ENCODE measurements at places on chromosomes 6 and 20.

- DNase-seq: no peak
Measured at GRCh38 chr6:21420146-21420878, 173.2 kb upstream of the SOX4 start.

DNA sequence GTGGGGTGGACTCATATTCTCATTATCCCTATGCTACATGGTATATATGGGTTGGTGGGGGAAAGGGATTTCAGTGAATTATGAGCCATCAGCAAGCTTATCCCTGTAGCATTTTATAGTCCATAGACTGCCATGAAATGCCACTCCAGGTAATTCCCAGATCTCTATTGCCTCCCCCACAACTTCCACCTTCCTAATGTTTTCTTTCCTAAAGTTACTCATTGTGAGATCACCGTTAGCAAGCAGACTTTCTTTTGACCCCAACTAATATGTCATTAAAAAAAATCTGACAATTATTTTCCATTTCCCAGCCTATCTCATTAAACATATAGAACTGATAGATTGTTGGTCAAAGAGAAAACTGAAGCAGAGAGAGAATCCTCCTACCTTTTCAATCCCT is 40.7 kb upstream of the TBX18 start:
- DNase-seq: no peak

DNA sequence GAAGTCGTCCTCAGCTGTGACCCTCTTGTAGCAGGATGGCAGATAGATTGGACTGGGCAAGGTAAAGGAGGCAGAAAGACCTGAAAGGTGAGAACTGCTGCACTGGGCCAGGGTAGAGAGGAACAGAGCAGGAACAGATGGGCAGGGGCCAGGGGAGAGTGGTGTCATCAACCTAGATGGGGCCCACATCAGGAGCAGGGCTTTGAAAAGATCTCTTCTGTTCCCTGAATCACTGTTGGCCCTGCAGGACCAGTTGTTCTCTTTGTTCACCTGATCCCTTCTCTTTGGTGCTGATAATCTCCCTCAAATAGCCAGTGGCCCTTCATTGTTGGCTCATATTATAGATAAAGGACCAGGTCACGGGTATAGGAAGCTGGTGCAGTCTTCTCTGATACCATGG is 59.9 kb downstream of the DTD1 start:
- no peak for DNase-seq

GRCh38 chr20:48451401-48451800 is 376.4 kb downstream of the PREX1 start:
- DNase-seq: no peak

GRCh38 chr6:49733680-49734079 is 10.5 kb downstream of the CRISP3 start:
- DNase-seq: no peak

GRCh38 chr20:11120431-11120830 is 446.6 kb upstream of the JAG1 start:
- no peak for DNase-seq

- no peak for DNase-seq
Measured at GRCh38 chr6:37607944-37608343, 89.7 kb downstream of the MDGA1 start.

DNA sequence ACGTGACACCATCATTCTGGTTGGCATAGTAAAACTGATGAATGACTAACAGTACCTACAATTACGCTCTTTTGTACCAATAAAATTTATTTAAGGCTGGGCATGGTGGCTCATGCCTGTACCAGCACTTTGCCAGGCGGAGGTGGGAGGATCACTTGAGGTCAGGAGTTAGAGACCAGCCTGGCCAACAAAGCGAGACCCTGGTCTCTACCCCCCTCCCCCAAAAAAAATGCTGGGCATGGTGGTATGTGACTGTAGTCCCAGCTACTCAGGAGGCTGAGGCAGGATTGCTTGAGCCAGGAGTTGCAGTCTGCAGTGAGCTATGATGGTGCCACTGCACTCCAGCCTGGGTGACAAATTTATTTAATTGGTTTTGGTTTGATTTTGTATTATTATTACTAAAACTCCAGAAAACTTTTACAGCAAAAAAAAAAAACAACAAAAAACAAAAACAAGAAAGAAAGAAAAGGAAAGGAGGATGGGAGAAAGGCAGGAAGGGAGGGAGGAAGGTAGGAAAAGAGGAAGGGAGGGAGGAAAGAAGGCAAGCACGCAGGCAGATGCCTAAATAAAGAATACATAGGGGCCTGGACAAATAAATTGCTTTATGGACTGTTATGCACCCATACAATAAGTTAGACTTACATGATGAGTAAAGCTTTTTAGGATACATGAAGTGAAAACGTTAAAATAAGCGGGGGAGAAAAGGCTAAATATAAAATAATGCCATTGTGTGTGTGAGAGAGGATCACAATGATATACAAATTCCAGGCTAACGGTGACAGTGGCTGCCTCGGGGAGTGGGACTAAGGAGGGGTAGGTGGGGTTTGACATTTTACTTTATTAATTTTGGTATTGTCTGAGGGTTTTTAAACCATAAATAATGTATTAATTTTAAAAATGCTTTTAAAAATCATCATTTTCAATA is 682 bp upstream of the ZSCAN9 start:
- no peak for DNase-seq

DNA sequence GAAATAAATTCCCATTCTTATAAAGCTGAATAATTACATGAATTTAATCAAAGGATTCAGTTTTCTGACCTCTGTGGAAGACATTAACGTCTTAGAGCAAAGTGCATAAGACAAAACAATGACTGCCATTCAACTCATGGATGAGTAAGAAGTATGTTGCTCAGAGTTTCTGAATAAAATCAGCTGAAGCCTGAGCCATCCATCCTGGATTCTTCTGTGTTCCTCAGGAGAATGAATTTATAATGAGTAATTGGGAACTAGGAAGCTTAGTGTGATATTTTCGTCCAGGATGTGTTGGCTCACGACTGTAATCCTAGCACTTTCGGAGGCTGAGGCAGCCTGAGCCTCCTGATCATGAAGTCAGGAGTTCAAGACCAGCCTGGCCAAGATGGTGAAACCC is 62.8 kb downstream of the PERP start:
- DNase-seq: no peak

GRCh38 chr6:12138381-12138780 is 126.3 kb downstream of the HIVEP1 start:
- DNase-seq: no peak

DNA sequence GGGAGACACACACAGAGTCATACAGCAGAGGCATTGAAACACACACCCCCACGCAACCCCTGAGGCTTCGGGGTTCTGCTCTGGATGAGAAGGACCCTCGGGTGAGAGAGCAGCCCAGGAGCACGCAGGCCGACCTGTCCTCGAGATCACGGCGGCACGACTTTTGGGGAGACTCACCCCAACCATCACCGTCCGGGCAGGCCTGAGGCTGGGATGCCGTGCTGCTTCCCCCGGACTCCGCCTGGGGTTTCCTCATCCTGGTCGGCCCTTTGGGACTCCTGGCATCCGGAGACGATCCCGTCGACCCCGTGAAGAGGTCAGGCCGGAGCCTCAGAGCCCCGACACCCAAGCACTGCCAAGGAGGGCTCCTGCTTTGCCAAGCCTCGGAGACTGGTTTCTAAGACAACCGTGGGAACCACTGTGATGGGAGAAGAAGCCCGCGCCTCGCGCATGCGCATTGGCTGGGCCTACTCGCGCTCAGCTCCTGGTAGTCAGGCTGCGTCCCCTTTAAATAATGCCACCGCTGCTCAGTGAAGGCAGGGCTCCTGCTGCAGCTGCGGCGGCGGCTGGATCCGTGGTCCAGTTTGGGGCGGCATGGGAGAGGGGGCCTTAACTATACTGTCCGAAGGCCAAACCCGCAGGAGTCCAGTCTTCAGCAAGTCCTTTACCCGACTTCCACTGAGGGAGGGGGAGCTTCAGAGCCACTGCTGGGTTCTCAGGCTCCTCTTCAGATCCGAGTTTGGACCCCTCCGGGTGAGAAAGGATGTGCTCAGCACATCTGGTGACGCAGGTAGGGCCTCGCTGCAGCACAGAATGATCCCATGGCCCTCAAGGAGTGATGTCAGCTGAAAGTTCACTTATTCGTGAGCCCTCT is 171.4 kb upstream of the ZNF337 start:
- peak; percentile 17 for DNase-seq

GRCh38 chr6:105859457-105859856 is 226.7 kb upstream of the PRDM1 start:
- no peak for DNase-seq

- DNase-seq: no peak
Measured at GRCh38 chr6:166946125-166946524, 10.2 kb downstream of the RNASET2 start.

DNA sequence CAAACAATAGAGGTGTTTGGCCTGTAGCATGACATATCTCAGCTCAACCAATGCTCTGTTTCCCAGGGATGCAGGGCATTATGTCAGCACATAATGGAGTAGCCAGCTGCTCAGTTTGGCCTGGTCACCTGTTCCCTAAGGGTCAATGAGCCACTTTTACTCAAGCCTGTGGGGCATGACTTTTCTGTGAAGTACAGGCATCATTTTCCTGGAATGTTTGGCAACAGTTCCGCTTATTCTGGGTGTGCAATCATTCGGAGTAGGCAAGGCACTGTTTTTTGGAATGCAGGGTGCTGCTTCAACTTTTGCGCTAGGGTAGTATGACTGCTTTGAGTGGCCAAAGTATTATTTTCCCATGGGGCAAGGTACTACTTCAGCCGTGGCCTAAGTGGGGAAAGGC is 665.4 kb downstream of the EPHA7 start:
- DNase-seq: no peak

DNA sequence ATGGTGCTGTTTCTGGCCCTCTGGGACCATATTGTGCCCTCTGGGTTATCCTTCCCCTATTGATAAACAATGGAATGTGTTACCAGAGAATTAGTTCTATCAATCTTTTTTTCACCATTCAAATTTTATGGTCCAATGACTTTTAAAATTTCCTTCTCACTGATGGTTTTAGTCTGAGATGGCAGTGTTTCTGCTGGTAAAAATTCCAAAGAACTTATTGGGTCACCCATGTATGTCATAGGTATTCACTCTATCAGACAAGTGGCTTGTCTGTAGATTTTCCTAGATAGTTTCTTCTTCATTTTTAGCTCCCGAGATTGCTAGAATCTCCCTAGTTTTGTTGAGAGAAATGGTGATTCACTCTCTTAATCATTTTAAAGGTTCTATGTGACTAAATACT is 357.2 kb upstream of the RGS17 start:
- DNase-seq: no peak

- no peak for DNase-seq
Measured at GRCh38 chr6:107600121-107600520, 110.2 kb downstream of the SOBP start.
